ENCODE measurements at places on chromosomes 16 and 17.

DNA sequence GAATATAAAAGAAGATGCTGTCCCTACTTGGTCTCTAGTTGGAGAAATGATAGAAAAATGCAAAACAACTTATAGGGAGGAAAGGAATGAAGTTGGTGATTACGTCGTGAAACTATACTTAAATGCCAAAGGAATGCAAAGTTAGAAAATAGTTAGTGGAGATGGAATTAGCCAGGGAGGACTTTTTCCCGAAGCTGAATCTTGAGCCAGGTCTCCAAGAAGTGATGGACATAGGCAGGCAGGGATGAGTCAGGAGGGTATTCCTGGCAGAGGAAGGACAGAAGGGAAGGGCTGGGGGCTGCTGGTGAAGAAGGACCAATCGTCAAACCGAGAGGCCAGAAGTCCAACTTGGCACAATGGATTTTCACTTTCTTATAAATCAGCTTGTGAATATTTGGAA, 1.8 kb downstream of the SNTB2 start:
- peak; percentile 47 for DNase-seq

GRCh38 chr17:56310782-56311181, 157.5 kb downstream of the ANKFN1 start:
- no peak for DNase-seq

DNA sequence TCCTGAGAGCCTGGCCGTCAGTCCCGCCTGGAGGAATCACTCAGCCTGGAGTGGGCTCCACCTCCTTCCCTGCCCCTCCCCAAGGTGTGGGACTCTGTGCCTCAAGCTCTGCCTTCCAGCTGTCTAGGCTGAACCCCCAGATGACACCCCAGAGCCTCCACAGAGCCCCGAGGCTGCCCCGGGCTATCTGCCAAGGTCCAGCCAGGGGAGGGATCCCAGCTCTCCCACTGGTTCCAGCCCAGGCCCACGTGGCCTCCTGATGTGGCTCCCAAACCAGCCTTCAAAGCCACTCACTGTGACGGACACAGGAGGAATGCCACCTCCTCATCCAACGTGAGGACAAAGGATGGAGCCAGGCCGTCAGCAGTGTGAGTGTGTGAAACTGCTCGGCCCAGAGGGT, 45.6 kb upstream of the ENPP7 start:
- DNase-seq: no peak

DNA sequence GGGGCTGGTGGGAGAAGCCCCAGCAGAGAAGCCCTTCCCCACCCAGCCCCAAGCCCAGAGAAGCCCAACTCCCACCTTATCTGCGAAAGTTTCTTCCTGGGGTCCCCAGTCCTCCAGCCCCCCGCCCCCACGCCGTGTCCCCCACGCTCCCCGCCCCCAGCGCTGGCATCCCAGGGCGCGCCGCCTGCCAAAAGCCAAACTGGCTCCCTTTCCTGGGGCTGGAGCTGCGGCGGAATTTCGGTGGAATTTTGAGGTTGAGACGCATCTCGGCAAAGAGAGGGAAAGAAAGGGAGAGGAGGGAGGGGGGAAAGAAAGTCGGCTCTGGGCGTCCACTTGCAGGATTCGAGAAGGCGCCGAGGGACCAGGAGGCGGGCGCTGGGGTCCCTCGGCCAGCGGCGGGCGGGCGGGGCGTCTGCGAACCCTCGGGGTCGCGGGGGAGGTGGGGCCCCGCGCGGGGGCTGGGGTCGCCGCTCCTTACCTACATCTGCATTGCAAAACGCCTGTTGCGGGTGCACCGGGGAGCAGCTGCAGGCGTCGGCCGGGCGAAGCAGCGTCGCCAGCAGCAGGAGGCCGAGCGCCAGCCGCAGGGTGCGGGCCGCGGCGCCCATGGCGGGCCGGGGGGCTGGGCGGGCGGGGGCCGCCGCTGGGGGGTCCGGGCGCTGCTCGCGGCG, 571 bp downstream of the TIMP2 start:
- peak; percentile 51 for DNase-seq

- DNase-seq: no peak
These were observed 114.0 kb downstream of the PRKCB start for GRCh38 chr16:23949630-23950290.

DNA sequence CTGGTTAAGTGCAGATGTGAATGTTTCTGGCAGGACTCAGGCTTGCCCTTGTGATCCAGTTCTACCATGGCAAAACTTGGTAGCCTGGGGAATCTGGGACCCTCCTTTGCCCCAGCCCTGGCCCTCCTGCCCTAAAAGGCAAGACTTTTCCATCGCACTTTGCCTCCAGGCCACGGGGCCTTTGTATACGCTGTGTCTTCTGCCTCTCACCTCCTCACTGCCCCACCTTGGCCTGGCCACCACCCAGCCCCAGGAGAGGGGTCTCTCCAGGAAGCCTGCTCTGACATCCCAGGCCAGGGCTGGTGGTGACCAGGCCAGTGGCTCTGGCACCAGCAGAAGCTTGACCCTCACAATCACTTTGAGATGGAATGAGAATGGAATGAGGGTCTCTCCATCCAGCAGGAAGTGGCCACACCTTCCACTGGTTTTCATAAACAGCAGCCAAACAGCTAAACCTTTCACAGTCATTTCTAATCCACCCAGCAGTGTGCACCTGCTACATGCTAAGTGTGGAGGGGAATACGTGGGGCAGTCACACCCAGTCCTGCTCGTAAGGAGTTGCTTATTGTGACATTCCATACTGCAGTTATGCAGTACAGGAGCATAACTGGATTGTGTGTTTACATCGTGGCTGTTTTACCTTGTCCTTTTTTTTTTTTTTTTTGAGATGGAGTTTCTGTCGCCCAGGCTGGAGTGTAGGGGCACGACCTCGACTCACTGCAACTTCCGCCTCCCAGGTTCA, 1.6 kb upstream of the MRPL38 start:
- no peak for DNase-seq

- peak; percentile 15 for DNase-seq
These were observed 254.4 kb upstream of the PMFBP1 start for GRCh38 chr16:72426386-72426785.
